ENCODE measurements at places on chromosomes 3 and 15. TPM values are rescaled to one million over a fixed set of nuclear protein-coding genes. Genes with fewer than 3 reads are reported as not detected.

The TGM5 gene
- total RNA-seq, result not detected

The PDZRN3 gene
- 172 TPM for total RNA-seq

GRCh38 chr15:57591822-57592367 is at the start of gene MYZAP:
MYZAP (plus strand) TSS chr15:57591904; CDS start chr15:57592035, 131 bp downstream.
- no peak for DNase-seq
- H3K27me3 ChIP-seq, result no peaks in the 10 kb centered on the region
- H3K4me3 ChIP-seq, result peak within 1 kb of the TSS; percentile 64

DNA sequence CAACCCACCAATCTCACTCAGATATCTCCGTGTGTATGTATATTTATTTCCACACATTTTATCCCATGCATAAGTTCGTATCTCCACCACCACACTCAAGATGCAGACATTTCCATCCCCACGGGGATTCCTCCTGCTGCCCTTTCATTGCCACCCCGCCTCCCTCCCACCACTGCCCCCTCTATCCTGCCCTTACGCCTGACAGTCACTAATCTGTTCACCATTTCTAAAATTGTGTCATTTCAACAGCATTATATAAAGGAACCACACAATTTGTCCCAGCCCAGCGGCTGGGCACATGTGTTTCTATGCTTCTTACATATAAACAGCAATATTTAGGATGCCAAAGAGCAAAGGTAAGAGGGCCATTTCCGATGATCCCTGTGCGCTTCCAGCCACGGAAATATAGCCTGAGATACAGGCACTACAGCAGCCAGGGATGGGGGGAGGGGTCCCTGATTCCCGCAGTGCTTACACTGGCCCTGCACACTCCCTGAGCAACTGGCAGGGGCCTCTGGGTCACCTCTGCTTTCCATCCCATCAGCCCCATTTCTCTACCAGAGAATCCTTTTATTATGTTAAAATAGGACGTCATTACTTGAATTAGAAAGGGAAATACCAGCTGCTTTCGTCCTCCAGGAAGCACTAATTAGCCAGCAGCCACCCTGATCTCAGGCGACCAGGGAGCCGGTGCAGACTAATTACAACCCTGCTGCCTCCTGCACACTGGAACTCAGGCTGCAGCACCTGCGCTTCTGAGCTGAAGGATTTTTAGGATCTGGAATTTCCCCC is 372.0 kb upstream of the ATP10A start:
- H3K27ac ChIP-seq, result no peak overlapping the region
- DNase-seq, result no peak
- H3K4me3 ChIP-seq, result no peak overlapping the region
- H3K27me3 ChIP-seq, result no peaks in the 10 kb centered on the region
- H3K36me3 ChIP-seq, result no peaks in the 10 kb centered on the region
- H3K4me1 ChIP-seq, result no peaks in the 10 kb centered on the region

- no peaks in the 10 kb centered on the region for H3K36me3 ChIP-seq
- no peak overlapping the region for H3K27ac ChIP-seq
- no peaks in the 10 kb centered on the region for H3K27me3 ChIP-seq
- DNase-seq, result no peak
Observed at GRCh38 chr3:62134061-62134496, 239.3 kb downstream of the FEZF2 start.

GRCh38 chr3:157512534-157512933 is 9.3 kb upstream of the VEPH1 start:
- H3K4me3 ChIP-seq, result no peak overlapping the region
- no peak overlapping the region for H3K27ac ChIP-seq
- H3K4me1 ChIP-seq, result no peaks in the 10 kb centered on the region
- no peaks in the 10 kb centered on the region for H3K27me3 ChIP-seq
- no peak for DNase-seq
- H3K36me3 ChIP-seq, result no peaks in the 10 kb centered on the region

DNA sequence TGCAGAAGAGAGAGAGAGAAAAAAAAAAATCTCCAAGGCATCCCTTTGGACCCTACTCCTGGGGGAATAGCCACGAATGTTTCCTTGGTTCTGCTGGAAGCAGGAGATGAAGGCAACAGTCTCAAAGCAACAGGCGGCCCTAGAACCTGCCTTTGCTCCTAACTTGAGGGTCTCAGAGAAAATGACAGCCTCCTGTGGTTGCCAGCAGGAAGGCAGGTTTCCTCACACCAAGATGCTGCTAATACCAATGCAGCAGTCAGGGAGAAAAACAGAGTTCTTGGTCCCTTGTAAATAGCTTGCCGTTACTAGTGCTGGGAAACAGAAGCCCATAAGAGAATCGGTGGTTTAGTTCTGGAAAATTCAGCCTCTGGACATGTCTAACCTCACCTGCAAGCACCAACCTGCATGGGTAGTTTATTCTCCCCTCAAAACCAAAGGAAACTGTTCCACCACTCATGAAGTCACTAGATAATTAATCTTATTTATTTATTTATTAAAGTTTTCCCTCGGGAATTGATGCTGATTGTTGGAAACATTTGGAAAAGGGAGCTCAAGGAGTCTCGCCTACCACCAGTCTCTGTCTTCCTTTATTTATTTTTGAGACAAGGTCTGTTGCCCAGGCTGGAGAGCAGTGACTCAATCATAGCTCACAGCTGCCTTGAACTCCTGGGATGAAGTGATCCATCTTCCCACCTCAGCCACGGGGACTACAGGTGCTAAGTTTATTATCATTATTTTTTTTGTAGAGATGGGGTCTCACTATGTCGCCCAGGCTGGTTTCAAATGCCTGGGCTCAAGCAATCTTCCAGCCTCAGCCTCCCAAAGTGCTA is 883 bp upstream of the FRMD4B start:
- no peak for DNase-seq
- H3K36me3 ChIP-seq, result no peaks in the 10 kb centered on the region
- H3K4me3 ChIP-seq, result no peak overlapping the region
- H3K4me1 ChIP-seq, result peaks cover 15% of the 10 kb centered on the region

DNA sequence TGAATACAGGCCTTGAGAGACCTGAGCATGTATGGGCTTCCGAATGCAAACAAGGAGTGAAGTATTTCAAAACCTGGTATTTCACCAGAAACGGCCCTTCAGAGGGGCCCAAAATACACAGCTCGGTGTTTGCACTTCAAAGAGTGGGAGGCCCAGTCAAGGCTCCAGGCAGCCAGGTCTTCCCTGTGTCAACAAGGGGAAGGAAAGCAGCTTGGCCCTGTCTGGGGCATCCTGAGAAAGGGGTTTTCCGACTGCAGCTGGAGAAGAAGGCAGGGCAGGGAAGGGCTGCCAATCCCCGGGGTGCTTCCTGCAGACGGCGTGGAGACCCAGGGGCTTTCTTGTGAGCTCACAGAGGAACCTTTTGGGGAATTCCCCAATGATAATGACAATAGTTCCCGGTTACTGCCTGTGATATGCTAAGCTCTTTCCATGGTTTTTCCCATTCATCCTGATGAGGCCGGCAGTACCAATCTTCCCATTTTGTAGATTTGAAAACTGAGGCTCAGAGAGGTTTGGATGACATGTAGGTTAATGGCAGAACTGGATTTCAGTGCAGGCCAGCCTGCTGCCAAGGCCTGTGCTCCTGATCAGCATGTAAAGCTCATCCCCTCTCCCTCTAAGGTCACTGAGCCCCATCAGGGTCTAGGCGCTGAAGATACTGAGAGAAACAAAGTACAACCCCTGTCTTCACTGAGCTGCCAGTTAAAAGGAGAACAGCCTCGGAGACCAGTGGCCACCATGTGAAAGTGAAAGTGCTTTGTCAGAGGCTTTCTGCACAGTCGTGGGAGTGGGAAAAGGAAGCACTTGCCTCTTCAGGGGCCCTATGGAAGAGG is 43.0 kb upstream of the TLE3 start:
- H3K4me1 ChIP-seq, result peaks cover 34% of the 10 kb centered on the region
- H3K4me3 ChIP-seq, result no peak overlapping the region
- no peaks in the 10 kb centered on the region for H3K36me3 ChIP-seq
- no peaks in the 10 kb centered on the region for H3K27me3 ChIP-seq
- no peak for DNase-seq

Data from sigmoid colon (tissue), 7 donors.